T-helper 2 cell (primary cell): ENCODE measurements at places on chromosomes 5 and 9.

- DNase-seq, result no peak
Observed at GRCh38 chr9:22165144-22165543, 156.0 kb upstream of the CDKN2B start.

DNA sequence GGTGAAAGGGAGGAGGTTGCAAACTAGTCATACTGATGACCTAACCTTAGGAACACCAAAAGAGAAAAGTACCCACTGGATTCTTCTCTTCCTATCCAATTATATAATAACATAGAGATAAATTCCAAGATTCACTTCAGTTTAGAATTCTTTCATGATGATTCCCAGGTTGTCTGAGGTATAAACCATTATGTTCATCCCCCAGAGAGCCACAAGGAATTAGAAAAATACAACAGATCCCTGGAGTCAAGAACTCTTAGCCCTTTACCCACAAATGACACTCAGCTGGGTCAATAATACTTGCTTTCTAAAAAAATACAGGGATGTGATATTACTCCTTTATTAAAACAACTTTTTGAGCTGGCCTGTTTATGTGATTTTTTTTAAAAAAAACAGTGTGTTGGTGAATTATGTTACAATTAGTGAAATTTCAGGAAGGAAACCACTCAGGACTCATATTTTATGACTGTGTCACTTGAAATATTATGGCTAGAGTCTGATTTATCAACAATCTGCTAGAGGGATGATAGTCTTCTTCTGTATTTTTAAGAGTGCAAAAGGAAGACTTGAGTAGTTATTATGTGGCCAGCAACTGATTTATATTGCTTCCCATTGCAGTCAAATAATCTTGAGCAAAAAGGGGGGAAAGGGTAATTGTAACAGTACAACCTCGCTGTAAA, 338.2 kb downstream of the NFIB start:
- DNase-seq, result no peak

GRCh38 chr5:132049093-132049492, 11.4 kb upstream of the IL3 start:
- no peak for DNase-seq

DNA sequence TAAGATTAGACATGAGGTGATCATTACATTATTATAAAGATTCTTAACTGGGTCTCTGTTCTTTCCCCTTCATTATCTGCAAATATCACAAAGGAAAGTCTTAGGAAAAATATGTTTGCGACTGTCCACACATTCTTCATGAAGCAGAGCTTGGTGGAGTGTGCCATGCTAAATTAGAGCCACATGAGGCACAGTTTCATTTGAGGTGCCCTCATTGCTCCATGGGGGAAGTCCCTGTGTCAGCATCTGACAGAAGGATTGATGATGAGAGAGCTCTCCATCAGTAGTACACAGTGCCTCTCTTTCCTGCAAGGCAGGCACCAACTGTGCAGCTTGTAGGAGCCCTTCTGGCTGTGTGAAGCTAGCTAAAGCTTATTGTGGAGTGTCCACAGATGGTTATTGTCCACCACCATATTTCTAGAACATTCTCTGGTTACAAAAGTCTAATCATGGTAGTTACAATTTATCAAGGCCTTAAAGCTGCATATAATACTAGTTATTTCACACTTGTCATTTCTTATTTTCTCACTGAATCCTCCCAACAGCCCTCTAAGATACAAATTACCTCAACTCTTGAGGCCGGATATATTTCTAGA, 63.9 kb downstream of the C9orf152 start:
- no peak for DNase-seq

DNA sequence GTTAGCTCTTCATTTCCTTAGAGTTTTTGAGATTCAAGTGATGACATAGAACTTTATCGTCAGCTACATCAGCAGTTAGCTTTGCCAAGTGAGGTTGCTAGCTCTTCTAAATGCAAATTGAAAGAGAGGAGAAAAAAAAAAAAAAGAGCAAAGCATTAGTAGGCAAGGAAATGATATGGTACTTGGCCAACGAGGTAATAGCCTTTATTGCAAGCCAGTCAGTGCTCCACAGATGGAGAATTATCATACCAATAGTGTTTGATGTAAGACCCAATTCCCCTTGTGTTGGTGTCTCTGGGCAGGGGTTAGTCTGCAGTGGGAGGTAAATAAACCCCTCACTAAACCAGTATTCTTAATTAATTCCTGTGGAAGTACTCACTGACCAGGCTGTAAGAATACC, 992.1 kb downstream of the PTPRD start:
- no peak for DNase-seq

- no peak for DNase-seq
Observed at GRCh38 chr5:95725071-95725820, 5.9 kb upstream of the RHOBTB3 start.

- no peak for DNase-seq
Observed at GRCh38 chr5:58019614-58020013, 440.3 kb downstream of the PLK2 start.

DNA sequence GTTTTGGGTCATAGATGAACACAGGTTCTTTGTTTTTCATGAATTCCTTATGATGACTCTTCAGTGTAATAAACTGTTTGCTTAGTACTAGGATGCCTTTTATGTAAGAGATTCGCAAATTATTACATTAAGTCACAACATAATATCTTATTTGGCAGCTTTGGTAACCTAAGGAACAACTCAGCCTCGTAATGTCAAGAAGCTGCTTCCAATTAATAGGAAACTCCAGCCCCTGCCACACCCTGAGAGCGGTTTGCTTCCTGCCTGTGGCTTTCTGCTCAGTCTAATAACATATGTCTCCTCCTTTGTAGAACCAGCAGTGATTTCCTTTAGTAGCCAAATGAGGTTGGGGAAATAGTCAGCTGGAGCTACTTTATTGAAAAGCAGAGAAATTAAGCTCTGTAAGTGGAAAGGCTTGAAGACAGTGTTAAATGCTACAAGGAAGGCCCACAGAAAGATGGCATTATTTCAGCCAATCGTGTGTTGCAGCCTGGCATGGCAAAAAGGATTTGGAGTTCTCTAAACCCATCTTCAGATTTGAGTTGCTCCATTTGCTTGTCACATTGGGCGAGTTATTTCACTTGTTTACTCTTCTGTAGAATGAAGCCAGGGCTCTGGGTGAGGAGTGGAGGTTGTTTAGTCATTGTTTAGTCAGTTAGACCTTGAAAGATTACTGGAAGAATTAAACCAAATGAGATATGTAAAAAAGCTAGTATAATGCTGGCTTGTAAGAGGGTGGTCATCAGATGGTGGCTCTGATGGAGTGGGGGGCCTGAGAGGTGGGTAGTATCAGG, 54.1 kb downstream of the MTAP start:
- no peak for DNase-seq

DNA sequence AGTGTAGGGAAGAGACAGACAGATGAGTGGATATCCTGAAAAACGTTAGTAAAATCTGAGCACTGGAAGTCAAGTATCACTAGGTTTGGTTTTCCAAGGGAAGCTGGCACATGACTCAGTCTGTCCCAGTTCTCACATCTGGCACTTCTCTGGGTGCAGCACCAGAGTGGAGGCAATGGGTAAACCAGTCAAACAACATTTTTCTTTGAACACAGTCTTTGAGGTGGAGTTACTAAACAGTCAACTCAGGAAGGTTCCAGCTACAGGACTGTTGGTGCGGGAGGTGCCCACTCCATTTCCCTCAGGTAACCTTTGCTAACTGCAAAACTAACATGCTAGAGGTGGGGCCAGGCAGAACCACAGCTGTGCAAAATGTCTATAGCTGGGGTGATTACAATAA, 301.4 kb upstream of the RFX3 start:
- no peak for DNase-seq

- DNase-seq, result no peak
Observed at GRCh38 chr9:69797675-69798074, 22.9 kb upstream of the CFAP95 start.

- DNase-seq, result no peak
Observed at GRCh38 chr9:11757408-11757807, 935.8 kb upstream of the TYRP1 start.

- DNase-seq, result no peak
Observed at GRCh38 chr9:4592886-4593285, 69.2 kb upstream of the PLPP6 start.

DNA sequence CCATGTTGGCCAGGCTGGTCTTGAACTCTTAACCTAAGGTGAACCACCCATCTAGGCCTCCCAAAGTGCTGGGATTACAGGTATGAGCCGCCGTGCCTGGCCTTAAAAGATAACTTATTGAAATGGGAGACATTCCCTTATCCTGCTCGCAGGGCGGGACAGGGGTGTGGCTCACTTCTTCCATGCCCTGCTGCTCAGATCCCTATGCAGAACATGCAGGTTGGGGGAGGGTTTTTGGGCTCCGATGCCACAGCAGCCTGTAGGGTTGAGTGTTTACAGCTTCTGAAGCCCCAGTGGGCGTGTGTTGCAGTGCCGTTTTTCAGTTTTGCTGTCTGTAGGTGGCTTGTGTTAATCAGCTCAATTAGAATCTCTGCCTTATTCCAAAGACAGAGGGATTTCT, 108.0 kb upstream of the BRINP1 start:
- no peak for DNase-seq

DNA sequence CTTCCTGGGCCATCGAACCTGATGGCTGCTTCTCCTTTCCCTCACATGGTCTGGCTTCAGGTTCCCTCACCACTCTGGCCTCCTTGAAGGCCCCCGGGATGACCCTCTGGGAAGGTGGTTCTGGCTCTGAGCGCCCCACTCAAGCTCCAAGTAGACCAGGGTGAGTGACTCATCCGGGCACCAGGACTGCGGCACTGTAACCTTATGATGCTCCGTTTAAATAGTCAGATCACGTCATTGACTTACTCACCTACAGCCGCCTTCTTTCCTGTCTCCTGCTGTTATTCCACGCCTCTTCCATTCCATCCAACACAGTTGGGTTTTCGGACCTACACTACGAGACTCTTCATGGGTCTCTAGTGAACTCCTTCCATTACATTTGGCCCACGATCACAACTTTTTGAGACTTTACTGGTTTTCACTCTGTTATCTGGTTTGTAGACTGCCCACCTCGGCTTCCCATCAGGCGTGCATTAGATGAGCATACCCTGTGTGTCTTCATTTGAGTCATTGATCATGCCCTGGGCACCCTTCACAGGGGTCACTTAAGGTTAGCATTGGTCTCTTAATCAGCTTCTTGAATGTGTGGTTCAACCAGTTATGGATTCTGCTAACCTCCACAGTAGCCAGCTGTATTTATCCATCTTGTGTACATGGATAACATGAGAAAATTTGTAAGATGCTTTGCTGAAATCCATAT, 138.8 kb upstream of the LMX1B start:
- DNase-seq, result no peak

GRCh38 chr9:128684065-128684324, 5.0 kb upstream of the SET start:
- no peak for DNase-seq

- no peak for DNase-seq
Observed at GRCh38 chr5:77129391-77129990, 42.4 kb upstream of the ZBED3 start.

GRCh38 chr9:23926368-23926767, 100.3 kb upstream of the ELAVL2 start:
- no peak for DNase-seq

GRCh38 chr9:88421348-88421747, 33.1 kb downstream of the SPIN1 start:
- DNase-seq, result no peak

DNA sequence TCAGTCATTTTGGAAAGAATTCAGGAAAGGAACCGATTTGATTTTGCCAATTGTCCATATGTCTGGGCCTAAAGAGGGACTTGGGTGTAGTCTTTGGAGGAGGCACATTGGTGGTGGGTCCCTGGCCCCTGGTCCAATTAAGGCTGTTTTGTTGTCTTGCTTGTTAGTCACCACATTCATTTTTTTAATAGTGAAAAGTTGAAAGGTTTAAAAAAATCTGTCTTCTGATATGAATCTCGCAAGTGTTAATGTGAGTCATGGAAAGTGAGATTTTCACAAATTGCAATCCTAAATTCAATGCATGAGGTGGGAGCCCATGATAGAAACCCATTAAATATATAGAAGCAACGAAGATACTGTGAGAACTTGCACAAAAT, 165.9 kb upstream of the OTULINL start:
- DNase-seq, result no peak

- DNase-seq, result no peak
Observed at GRCh38 chr9:131714161-131714646, 25.7 kb downstream of the RAPGEF1 start.

DNA sequence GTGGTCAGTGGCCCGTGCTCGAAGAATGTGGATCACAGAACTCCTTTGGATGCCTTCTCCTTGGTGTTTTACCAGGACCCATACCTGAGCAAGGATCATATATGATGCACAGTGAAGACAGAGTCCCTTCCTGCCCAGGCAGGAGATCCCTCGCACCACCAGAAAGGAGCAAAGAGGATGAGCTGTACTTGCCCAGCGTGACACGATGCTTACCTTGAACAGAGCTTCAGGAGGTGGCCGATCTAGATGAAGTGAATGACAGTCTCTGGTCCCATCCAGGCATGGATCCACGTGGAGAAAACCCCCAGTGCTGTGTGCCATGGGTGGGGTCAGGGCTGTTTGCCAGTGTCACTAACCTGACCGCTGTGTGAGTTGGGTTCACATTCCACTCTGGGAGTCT, 455.4 kb downstream of the GADD45G start:
- no peak for DNase-seq

DNA sequence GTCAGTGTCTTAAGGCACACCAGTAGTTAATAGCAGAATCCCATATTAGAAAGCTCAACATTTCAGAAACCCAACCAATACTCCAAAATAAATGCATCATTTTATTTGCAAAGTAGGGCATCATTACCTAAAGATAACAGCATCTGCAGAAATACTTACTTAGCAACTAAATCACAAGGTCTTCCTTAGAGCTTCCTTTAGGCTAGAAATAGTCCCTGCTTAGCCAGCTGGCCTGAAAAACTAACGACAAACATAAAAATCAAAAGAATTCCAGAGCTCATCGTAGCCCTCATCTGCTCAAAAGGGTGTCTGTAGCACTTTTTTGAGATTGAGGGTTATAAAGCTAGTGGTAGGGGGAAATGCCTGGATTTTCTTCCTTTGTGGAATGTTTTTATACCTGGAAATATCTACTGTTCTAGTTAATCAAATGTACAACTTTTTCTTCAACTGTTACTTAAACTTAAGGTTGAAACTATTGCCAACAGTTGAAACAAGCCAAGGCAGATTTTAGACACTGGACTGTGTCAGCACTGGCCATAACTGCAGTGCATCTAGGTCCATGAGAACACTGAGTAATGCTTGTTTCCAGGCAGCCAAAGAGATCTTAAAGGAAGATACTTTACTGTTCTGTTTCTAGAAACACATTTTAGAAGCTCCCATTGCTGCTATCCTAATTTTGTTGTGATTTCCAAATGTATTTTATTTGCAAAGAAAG, 129.4 kb upstream of the RASA1 start:
- DNase-seq, result no peak

GRCh38 chr9:127380479-127380878, 16.5 kb upstream of the SLC2A8 start:
- no peak for DNase-seq

GRCh38 chr9:133037775-133038515, 7.1 kb downstream of the GTF3C5 start:
- no peak for DNase-seq
